ENCODE measurements at places on chromosomes 6 and 20.

- DNase-seq, result no peak
Observed at GRCh38 chr6:14066782-14067406, 50.7 kb upstream of the CD83 start.

- DNase-seq, result no peak
Observed at GRCh38 chr20:50434653-50435396, 75.4 kb upstream of the PTPN1 start.

GRCh38 chr20:56412949-56413348 is 889 bp downstream of the CASS4 start:
- DNase-seq, result no peak

- DNase-seq, result no peak
Observed at GRCh38 chr6:161168281-161168891, 105.5 kb downstream of the AGPAT4 start.

DNA sequence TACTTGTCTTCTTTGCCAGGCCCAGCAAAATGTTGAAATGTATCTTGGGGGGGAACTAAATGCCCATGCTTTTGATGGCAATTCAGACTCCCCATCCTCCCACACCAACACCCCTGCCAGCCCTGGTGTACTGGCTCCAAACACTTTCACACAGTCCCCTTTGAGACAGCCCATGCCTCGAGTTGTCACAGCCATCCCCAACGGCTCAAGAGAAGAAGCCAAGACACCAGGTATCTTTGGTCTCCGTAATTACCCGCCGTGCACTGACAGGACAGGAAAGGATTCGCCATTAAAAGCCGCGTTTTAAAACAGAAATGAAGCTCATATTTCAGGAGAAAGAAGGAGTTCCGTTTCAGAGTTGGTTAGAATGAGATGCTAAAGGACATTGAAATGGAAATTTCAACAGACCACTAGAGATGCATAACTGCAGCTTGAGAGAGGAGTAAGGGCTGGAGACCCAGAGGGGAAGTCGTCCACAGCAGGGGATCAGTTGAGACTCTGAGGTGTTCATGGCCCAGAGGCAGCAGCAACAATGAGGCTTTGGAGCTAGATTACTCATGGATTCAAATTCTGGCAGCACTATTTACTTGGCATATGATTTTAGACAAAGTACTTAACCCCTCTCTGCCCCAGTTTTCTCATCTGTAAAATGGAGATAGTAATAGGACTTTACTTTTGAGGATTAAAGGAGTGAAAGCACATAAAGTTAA is 63.5 kb upstream of the ADGRF1 start:
- DNase-seq, result no peak

DNA sequence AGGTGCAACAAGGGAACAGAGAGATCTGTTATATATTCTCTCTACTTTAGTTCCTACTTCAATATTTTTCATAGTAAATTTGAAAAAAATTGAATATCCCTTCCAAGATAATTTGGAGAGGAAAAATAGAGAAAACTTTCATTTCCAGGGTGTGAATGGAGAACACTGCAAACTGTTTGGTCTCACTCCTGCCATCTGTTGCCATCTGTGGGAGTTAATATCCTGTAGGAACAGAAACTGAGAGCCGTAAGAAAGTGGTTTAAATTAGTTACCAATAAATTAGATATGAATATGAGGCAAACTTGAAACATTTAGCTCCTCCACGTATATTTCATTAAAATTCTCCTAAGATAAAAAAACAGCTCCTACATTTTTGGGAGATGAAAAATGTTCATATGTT is 4.2 kb downstream of the ZNF337 start:
- DNase-seq, result no peak

DNA sequence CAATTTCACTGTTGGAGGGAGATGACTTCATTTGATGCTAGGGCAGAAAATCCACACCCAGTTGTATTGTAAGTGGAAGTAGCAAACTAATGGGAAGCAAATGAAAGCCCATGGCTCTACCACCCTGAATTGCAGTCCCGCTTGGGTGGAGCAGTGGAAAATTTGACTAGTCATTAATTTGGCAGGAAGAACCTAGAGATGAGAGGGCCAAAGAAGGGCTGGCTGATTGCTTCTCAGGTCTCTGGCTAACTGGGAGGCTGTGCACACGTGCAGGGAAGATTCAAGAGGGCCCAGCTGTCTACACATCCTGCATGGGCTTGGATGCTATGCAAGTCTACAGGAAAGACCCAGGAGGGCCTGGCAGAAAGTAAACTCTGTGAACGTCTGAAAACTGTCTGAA is 466.2 kb downstream of the TFAP2A start:
- DNase-seq, result no peak

Data from stimulated activated CD8-positive, alpha-beta memory T cell treated with anti-CD3 and anti-CD28 coated beads, Interleukin-7, amount 100 ng/mL, for 1 hour (primary cell).